NCI-H1105 (cell line): ENCODE measurements at places on chromosomes 7 and 10.

DNA sequence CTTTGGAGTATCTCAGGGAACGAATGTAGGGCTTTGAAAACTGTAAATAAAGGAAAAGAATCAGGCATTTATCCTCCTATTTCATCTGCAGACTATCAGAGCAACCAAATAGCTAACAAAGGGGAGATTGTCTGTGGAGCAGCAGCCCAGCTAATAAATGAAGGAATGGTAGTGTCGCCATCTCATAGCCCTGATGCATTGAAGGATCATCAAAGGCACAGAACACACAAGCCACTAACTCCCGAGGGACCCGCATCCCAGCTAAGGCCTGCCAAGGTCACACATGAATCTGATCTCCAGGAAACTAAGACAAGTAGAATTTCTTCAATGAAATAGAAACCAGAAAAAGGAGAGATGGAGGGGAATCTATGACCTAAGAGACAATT, 38.2 kb downstream of the CALML5 start:
- no peak for DNase-seq

DNA sequence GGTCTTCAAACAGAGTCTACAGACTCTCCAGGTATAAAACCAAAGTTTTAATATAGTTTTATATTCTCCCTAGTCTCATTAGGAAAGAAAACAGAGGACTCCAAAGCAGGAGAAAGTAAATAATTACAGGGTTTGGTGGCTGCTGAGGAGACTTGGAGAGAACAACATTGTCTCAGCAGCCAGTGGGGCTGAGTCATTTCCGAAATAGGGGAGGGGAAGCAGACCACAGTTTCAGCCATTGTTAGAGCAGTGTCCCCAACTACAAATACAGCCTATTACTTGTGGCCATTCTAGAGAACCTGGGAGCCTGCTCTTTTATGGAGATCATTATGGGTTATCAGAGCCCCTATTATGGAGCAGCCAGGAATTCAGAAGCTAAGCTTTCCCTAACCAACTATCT, 44.2 kb upstream of the A1CF start:
- no peak for DNase-seq

DNA sequence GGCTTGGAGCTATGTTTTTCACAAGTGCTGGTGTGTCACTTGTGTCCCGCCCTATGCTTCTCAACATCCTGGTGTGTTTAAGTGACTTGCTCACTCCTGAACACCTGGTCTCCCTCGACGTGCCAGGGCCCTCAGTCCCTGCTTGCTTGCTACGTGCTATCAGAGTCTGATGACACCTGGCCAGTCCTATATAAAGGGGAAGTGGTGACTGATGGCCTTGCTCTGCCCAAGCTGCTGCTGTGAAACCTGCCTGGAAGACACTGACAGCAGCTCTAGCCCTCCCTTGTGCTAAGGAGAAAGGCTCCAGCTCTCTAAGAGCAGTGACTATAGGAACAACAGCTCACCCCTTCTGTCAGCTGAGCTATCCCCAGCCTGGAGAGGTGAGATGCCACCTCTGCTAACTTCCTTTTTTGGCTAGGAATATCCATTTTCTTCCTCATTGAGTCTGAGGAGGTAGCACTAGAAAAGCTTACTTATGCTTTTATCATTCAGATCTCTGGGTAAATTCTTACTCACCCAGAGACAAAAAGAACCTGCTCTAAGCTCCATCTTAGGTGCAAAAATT, 77.2 kb upstream of the PLXNA4 start:
- DNase-seq, result no peak

GRCh38 chr7:100562195-100563099, 11.3 kb downstream of the SAP25 start:
- DNase-seq, result no peak
